Calu3 (cell line): ENCODE measurements at places on chromosomes 5 and 9. TPM values are rescaled to one million over a fixed set of nuclear protein-coding genes. Genes with fewer than 3 reads are reported as not detected.

DNA sequence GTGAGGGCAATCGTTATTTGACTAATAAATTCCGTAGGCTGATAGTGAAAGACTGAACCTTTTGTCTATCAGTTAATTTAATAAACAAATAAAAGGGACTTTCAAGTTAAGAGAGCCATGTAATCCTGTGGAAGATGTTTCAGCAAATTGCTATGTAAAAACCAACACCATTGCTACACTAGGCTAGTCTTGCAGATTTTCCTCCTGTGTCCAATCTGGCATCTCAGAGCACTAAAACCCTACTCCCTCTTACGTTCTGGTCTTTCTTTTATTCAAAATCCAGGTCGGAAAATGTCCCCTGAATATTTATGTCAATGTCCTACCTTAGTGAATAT lies 478.8 kb upstream of the TNC start:
- peaks cover 6% of the 10 kb centered on the region for H3K4me1 ChIP-seq
- DNase-seq, result no peak
- H3K27ac ChIP-seq, result no peak overlapping the region
- no peak overlapping the region for H3K4me3 ChIP-seq
- H3K27me3 ChIP-seq, result no peaks in the 10 kb centered on the region

DNA sequence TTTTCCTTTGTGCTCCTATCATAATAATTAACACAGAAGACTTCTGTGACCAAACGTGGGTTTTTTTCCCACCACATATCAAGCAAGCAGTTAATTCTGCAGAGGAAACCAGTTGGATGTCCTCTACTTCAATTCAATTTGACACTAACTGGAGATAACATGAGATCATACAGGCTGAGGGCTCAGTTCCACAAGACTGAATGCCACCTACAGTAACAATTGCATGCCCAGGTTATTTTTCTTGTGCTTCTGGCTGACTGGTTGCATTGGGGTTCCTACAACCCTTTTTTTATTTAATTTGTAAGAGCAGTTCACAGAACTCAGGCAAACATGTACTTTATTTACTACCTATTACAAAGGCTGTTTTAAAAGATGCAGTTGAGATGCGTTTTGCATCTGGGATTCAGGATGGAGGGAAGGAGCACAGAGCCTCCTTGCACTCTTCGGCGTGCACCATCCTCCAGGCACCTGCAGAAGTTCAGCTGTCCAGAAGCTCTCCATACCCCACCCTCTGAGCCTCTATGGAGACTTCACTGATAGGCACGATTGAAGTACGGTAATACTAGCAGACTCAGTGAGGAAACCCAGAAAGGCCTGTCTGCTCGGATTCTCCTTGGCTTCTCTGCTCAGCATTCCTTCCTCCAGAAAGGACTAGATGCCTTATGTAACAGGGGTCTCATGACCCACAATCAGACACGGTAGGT lies 425.2 kb upstream of the CDH9 start:
- no peaks in the 10 kb centered on the region for H3K36me3 ChIP-seq
- no peak overlapping the region for H3K4me3 ChIP-seq
- DNase-seq, result no peak
- no peak overlapping the region for H3K27ac ChIP-seq
- no peaks in the 10 kb centered on the region for H3K27me3 ChIP-seq
- no peaks in the 10 kb centered on the region for H3K4me1 ChIP-seq

- H3K4me3 ChIP-seq, result peak overlapping the region; percentile 89
- no peaks in the 10 kb centered on the region for H3K27me3 ChIP-seq
- DNase-seq, result peak; percentile 73
Observed at GRCh38 chr5:88674356-88675167, 208.4 kb downstream of the MEF2C start.

- H3K27me3 ChIP-seq, result no peaks in the 10 kb centered on the region
- peaks cover 22% of the 10 kb centered on the region for H3K36me3 ChIP-seq
- peaks cover 15% of the 10 kb centered on the region for H3K4me1 ChIP-seq
- no peak for DNase-seq
- no peak overlapping the region for H3K27ac ChIP-seq
Observed at GRCh38 chr9:69757996-69758675, 1.7 kb downstream of the PTAR1 start.

- H3K27me3 ChIP-seq, result no peaks in the 10 kb centered on the region
- peaks cover 7% of the 10 kb centered on the region for H3K4me1 ChIP-seq
- peak overlapping the region; percentile 50 for H3K27ac ChIP-seq
- peak overlapping the region; percentile 89 for H3K4me3 ChIP-seq
Observed at GRCh38 chr9:6008169-6008979, 7.0 kb downstream of the RANBP6 start.

DNA sequence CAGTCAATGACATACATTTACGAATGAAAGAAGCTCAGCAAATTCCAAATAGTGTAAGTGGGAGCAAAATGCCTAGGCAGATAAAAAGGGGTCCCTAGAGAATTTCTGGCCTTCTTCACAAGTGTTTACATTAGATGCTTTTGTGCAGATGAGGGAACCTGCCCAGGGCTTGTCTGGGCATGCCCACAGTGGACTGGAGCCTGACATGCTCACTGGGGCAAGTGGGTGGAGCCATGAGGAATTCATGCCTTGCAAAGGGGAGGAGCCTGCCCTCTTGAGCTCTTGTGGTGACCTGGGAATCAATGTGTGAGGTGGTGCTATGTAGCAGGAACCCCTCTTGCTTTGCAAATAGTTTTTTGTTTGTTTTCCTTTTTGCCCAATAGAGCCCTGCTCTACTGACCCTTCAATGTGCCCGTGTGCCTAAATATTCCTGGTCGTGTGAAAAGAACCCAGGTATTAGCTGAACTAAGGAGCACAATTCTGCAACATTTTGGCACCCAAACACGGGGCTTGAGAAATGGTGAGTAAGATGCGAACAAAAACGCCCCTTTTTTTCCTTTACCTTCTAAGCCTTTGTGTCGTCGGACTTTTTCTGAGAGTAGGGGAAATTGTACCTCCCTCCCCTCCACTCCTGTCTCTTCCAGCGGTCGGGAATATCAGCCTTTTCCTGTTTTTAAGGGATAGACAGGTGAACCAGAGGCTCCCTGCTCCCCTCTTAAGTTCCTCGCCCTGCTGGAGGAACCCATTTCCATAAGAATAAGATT lies 433.8 kb upstream of the CDH9 start:
- no peaks in the 10 kb centered on the region for H3K27me3 ChIP-seq
- no peaks in the 10 kb centered on the region for H3K4me1 ChIP-seq
- no peak overlapping the region for H3K4me3 ChIP-seq
- H3K27ac ChIP-seq, result no peak overlapping the region

DNA sequence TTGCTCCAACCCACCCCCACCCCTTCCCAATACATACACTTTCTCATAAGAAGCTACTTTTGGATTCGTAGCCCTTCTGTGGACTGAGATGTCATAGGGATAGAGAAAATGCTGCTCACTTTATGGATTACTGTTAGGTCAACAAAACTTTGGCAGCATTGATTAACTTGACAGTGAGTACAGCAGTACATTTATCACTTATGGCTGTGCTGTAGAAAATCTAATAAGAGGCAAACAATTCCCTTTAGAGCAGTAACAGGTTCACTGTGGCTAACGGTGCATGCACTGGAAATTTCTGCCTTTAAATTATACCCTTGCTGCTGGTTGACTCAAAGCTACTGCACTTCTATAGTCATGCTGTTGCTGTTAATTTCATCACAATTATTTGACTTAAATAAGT lies 59.2 kb downstream of the PPIC start:
- no peaks in the 10 kb centered on the region for H3K27me3 ChIP-seq
- DNase-seq, result no peak
- H3K4me3 ChIP-seq, result no peak overlapping the region
- no peaks in the 10 kb centered on the region for H3K4me1 ChIP-seq

GRCh38 chr5:7376871-7377270 lies 19.1 kb upstream of the ADCY2 start:
- DNase-seq, result no peak
- H3K4me3 ChIP-seq, result no peak overlapping the region
- H3K27me3 ChIP-seq, result no peaks in the 10 kb centered on the region
- no peak overlapping the region for H3K27ac ChIP-seq

GRCh38 chr5:39314591-39314990 lies 49.7 kb downstream of the C9 start:
- H3K36me3 ChIP-seq, result no peaks in the 10 kb centered on the region
- no peak for DNase-seq
- H3K4me3 ChIP-seq, result no peak overlapping the region
- H3K27ac ChIP-seq, result no peak overlapping the region

GRCh38 chr5:111704452-111705085 lies 52.4 kb downstream of the NREP start:
- no peak overlapping the region for H3K4me3 ChIP-seq
- H3K27me3 ChIP-seq, result no peaks in the 10 kb centered on the region
- no peak for DNase-seq

- no peak overlapping the region for H3K27ac ChIP-seq
- H3K4me1 ChIP-seq, result no peaks in the 10 kb centered on the region
- no peak overlapping the region for H3K4me3 ChIP-seq
- DNase-seq, result no peak
- no peaks in the 10 kb centered on the region for H3K36me3 ChIP-seq
Observed at GRCh38 chr9:88759364-88759763, 224.4 kb downstream of the NXNL2 start.

DNA sequence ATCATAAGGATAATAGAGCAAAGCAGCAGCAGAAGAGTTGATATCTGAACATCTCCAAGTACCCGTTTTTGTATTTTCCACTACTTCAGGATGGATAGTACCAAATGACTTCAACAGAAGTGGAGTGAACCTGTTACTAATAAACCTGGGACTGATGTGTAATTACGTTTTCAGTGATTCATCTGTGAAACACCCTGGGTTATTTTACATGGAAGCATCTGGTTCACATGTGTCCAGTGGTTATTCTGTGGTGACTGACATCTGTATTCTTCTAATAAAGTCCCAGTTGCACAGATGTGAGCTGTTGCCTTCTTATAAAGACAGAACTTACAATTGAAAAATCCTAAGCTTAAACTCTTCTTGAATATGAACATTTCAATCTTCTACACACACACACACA lies 139.7 kb upstream of the VCAN start:
- H3K27me3 ChIP-seq, result no peaks in the 10 kb centered on the region
- H3K4me1 ChIP-seq, result peaks cover 10% of the 10 kb centered on the region

GRCh38 chr5:153551537-153552079 lies 61.1 kb downstream of the GRIA1 start:
- peak overlapping the region; percentile 84 for H3K27ac ChIP-seq
- DNase-seq, result peak; percentile 29
- no peaks in the 10 kb centered on the region for H3K27me3 ChIP-seq

Gene CFAP77
- total RNA-seq, result not detected in 2 replicates

Gene PRSS3
- 19.0 and 29.5 TPM in 2 replicates for total RNA-seq

Gene CAMK2A
- not detected in 2 replicates for total RNA-seq

Gene ALAD
- 20.6 and 24.1 TPM in 2 replicates for total RNA-seq

Gene SPATA6L
- total RNA-seq, result 5.7 and 7.1 TPM in 2 replicates

Gene CDC42SE2
- 63.9 and 65.5 TPM in 2 replicates for total RNA-seq

Gene AQP7
- total RNA-seq, result 0.35 and 1.2 TPM in 2 replicates

Gene MCTP1
- total RNA-seq, result 22.3 and 28.4 TPM in 2 replicates

Gene PAPPA
- not detected in 2 replicates for total RNA-seq
